ENCODE measurements at places on chromosomes 4 and X. TPM values are rescaled to one million over a fixed set of nuclear protein-coding genes. Genes with fewer than 3 reads are reported as not detected.
A peak's percentile ranks its signal among the peaks of the same experiment; 100 is the strongest.

DNA sequence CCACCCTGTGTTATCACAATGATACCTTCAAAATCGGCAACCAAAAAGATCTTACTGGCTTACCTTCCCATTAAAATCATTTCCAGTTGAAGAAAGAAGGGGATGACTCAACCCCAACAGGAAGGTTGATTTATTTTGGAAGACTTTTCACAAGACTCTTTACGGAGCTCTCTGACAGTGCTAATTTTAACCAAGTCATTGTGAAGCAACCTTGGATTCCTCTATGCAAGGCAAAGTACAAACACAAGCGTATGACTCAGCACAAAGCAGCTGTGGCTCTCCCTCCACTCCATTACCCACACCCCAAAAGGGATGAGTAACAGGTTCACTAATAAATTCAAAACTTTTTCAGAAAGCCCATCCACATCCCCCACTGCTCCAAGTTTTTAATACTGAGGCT is 213.8 kb upstream of the FGF13 start:
- no peak for DNase-seq

Gene MEPE
- total RNA-seq, result not detected

GRCh38 chr4:2805712-2806389 is 13.0 kb downstream of the SH3BP2 start:
- no peak for DNase-seq

Gene MAGEB6B
- not detected for total RNA-seq

Gene REELD1
- 0.11 TPM for total RNA-seq

DNA sequence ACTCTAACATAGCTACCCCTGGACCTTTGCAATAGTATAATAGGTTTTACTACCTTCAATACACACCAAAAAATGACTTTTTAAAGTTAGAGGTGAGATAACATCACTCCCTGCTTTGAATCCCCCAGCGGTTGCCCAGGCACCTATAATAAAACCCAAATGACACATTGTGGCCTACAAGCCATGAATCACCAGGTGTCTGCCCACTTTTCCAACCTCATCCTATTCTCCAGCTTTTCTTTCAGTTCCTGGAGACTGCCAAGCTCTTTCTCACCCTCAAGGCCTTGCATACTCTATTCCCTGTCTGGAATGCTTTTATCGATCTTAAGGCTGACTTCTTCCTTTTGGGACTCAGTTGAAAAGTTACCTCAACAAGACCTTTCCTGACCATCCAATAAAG is 16.4 kb upstream of the PRSS48 start:
- no peak for DNase-seq

DNA sequence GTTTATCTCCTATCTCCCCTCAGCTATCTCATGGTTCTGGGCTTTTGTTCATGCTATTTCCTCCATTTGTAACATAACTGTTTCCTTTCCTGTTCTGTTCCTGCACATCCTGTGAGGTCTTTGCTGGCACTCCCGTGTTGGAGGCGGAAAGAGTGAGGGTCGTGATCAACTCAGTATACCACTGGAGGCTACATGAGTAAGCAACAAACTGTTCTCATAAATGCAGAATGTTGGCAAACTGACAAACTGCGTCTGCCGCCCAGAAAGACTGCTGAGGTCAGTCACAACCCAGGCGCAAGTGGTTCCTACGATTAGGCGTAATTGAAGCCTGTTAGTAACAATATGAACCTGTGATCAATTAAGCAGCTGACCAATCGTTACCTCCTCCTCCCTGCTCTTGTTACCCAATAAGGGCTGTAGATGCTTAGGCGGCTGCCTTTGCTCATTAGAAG is 48.8 kb downstream of the C4orf33 start:
- DNase-seq, result no peak

Gene FAM149A
- total RNA-seq, result 0.52 TPM

Gene GCNA
- total RNA-seq, result 5.1 TPM

GRCh38 chrX:42366181-42366580 is 411.8 kb downstream of the PPP1R2C start:
- DNase-seq, result no peak

GRCh38 chr4:8440492-8441311 is at the start of the genes ACOX3 and TRMT44:
ACOX3 (minus strand) TSS chr4:8440723; CDS start chr4:8416521, 24,202 bp downstream.
TRMT44 (plus strand) TSS chr4:8440777; CDS start chr4:8440823, 46 bp downstream.
- DNase-seq, result peak; percentile 92

Gene GPR119
- total RNA-seq, result not detected

DNA sequence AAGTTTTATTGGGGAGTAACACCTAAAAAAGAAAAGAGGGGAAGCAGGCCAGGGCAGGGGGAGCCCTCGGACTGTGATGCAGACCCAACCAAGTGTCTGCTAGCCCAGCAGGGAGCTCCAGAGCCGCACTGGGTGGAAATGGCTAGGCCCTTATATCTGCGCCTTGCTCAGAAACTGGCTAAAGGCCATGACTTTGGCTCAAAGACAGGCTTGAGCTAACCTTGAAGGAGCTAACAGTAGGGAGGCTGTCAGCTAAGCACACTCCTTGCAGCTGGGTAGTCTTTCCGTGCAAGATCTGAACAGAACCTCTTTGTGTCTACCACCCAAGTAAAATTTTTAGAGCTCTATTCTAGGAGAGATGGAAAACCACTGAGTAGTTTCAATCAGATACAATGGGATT is 43.0 kb downstream of the SEPSECS start:
- no peak for DNase-seq

- no peak for DNase-seq
Measured at GRCh38 chr4:186825069-186825468, 101.4 kb upstream of the FAT1 start.

GRCh38 chr4:71217688-71218087 is 121.1 kb upstream of the SLC4A4 start:
- no peak for DNase-seq

Gene TEX13D
- not detected for total RNA-seq

DNA sequence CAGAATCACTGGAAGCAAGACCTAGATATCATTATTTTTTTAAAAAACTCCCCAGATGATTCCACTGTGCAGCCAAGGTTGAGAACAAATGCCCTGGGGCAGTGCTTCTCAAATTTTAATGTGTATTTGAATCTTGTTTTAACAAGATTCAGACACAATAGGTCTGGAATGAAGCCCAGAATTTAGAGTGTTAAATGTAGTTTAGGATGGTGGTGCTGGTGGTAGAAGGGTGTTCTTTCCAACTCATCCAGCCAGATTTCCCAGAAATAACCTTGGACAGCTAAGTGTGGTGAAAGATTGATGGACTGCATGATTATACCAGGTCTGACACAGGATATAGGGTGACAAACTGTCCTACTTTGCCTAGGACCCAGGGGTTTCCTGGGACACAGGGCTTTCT is 120.1 kb upstream of the MED14 start:
- no peak for DNase-seq

GRCh38 chr4:17166954-17167353 is 268.5 kb upstream of the LDB2 start:
- DNase-seq, result no peak

- no peak for DNase-seq
Measured at GRCh38 chrX:43373032-43373431, 283.1 kb upstream of the MAOA start.

GRCh38 chr4:167222099-167222498 is 12.2 kb downstream of the SPOCK3 start:
- DNase-seq, result no peak

Data from activated CD8-positive, alpha-beta T cell treated with anti-CD3 and anti-CD28 coated beads for 36 hours (primary cell).